ENCODE measurements at places on chromosomes 4 and X. TPM values are rescaled to one million over a fixed set of nuclear protein-coding genes. Genes with fewer than 3 reads are reported as not detected.

FSTL5 gene
- not detected for total RNA-seq

DCX gene
- total RNA-seq = not detected

TNIP3 gene
- 0.43 TPM for total RNA-seq

APLN gene
- total RNA-seq = 0.72 TPM

GYPE gene
- total RNA-seq = not detected

CSAG2 gene
- total RNA-seq = not detected

DDIT4L gene
- 0.24 TPM for total RNA-seq

GSX2 gene
- total RNA-seq = not detected

CENPI gene
- 15.7 TPM for total RNA-seq

MAGEA6 gene
- 13.3 TPM for total RNA-seq

PGAM4 gene
- 0.44 TPM for total RNA-seq

SLC6A14 gene
- not detected for total RNA-seq

RPGR gene
- 12.4 TPM for total RNA-seq

KIAA1210 gene
- total RNA-seq = not detected

PCDH19 gene
- 0.07 TPM for total RNA-seq

CLDN34 gene
- not detected for total RNA-seq

ZNF157 gene
- total RNA-seq = not detected

CSN1S1 gene
- not detected for total RNA-seq

TCEAL7 gene
- not detected for total RNA-seq

SATL1 gene
- total RNA-seq = not detected

FGFR3 gene
- 1.8 TPM for total RNA-seq

PDE5A gene
- 0.40 TPM for total RNA-seq

SYTL4 gene
- 2.3 TPM for total RNA-seq

TEX13C gene
- not detected for total RNA-seq

DLG3 gene
- 9.1 TPM for total RNA-seq

CXCL3 gene
- total RNA-seq = 2.6 TPM

RHOH gene
- 0.20 TPM for total RNA-seq

PHKA2 gene
- total RNA-seq = 10.0 TPM

DUX4 gene
- not detected for total RNA-seq

WDFY3 gene
- total RNA-seq = 13.7 TPM

PTCHD1 gene
- total RNA-seq = not detected

NAA11 gene
- not detected for total RNA-seq

HHIP gene
- total RNA-seq = 0.76 TPM

TMEM31 gene
- total RNA-seq = not detected

ZNF711 gene
- total RNA-seq = 0.76 TPM

GRPR gene
- not detected for total RNA-seq

SLC35A2 gene
- 61.5 TPM for total RNA-seq

MEPE gene
- not detected for total RNA-seq

SSX4B gene
- total RNA-seq = not detected

GRIA3 gene
- total RNA-seq = not detected

CSAG3 gene
- total RNA-seq = not detected

RHOXF2B gene
- total RNA-seq = not detected

HTR2C gene
- total RNA-seq = not detected

RASGEF1B gene
- 0.05 TPM for total RNA-seq

ELF2 gene
- total RNA-seq = 10.0 TPM

RIPPLY1 gene
- not detected for total RNA-seq

SUPT20HL1 gene
- total RNA-seq = not detected

ADGRL3 gene
- 0.01 TPM for total RNA-seq

HSD17B10 gene
- 183 TPM for total RNA-seq

IL15 gene
- total RNA-seq = 11.2 TPM

POU3F4 gene
- not detected for total RNA-seq

GASK1B gene
- 0.44 TPM for total RNA-seq

CNKSR2 gene
- 2.2 TPM for total RNA-seq

STK32B gene
- 15.9 TPM for total RNA-seq

All from A549 treated with dexamethasone at 1 μM for 4 hours (cell line).